H4 (cell line): ENCODE measurements at places on chromosomes 6 and 20.

- peak; percentile 57 for DNase-seq
Observed at GRCh38 chr20:45450097-45450818, 19.3 kb upstream of the WFDC2 start.

DNA sequence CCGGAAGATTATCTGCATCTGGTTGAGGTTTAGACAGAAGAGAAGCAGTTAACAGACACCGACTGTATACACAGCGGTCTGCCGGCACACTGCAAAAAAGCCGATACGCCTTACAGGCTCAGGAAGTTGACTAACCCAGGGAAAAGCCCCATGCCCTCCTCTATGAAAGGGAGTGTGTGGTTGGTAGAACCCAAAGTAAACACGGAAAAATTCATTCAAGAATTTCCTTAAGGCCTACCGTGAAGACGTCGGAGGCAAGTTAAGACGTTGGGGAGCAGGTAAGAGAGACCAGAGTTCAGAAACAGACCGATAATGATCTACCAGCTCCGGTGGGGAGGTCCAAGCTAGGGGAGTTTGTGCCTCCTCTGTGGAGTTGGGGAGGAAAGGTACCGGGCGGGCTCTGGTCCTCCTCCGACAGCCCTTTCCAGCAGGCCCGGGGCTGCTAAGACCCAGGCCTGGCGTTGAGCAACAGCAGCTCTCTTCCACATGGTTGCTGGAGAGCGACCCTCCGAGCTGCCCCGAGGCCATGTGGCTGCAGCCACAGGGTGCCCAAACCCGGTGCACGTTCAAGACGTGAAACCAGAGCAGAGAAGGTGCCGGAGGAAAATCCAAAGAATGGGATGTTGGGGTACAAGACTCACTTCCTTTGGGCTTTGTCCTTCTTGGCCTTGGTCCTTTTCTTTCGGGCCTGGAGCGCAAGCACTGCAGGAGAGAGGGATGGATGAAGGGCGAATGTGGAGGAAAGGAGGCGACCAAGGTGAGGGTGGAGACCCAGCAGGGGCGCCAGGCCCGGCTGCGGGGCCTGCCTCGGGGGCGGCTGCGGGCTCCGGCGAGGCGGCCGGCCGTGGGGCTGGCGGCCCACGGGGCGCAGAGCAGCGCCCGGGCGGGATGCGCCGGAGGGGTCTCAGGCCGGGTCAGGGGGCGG is 809 bp downstream of the SRPK1 start:
- DNase-seq: peak; percentile 25

GRCh38 chr20:11204926-11205768 is 531.3 kb upstream of the JAG1 start:
- peak; percentile 73 for DNase-seq

- DNase-seq: peak; percentile 29
Observed at GRCh38 chr20:51339721-51340450, 202.6 kb downstream of the NFATC2 start.

DNA sequence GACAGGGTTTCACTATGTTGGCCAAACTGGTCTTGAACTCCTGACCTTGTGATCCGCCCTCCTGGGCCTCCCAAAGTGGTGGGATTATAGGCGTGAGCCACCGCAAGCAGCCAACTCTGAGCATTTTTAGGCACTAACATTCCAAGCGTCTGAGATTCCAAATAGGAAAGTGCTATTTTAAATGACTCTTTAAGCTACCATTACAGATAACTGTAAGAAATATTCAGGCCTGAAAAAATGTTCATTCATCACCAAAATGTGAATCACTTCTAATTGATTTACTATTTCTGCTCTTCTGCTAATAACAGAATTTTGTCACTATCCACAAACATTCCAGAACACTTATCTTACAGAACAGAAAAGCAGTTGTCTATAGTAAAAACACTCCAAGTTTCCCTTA is 106.5 kb downstream of the BACH2 start:
- no peak for DNase-seq

DNA sequence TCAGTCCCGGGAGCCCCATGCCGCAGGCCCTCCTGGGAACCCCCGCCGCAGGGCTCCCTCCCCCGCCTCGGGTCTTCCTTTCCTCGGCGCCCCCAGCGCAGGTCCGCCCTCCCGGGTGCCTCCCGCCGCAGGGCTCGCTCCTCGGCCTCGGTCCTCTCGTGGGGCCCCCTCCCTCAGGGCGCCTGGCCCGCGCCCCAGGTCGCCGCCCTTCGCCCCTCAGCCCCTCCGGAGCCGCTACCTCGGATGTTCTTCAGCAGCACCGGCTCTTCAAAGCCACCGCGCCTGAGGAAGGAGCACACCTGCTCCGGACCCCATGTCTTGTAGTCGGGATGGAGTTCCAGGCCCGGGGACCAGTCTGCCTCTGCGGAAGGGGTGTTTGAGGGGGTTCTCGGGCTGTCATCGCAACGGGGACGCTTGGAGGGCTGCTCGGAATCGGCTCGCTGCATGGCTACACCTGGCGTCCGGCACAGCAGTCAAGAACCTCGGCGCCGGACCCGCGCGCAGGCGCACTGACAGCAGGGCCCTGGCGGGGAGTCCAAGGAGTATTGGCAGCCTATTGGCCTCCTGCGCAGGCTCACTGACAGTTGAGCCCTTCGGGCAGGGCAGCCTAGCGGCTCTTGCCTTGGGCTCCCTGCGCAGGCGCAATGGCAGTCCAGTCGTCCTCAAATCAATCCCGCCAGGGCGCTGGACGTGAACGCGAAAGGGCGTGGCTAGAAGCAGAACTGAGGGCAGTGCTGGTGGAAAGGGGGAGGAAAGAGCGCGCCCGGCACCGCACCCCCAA is at the start of gene SAMHD1:
Gene SAMHD1 (minus strand): TSS at position 511 of the 781 bp plus-strand sequence. CDS start 65 bp downstream, at position 446.
- DNase-seq: peak; percentile 97

DNA sequence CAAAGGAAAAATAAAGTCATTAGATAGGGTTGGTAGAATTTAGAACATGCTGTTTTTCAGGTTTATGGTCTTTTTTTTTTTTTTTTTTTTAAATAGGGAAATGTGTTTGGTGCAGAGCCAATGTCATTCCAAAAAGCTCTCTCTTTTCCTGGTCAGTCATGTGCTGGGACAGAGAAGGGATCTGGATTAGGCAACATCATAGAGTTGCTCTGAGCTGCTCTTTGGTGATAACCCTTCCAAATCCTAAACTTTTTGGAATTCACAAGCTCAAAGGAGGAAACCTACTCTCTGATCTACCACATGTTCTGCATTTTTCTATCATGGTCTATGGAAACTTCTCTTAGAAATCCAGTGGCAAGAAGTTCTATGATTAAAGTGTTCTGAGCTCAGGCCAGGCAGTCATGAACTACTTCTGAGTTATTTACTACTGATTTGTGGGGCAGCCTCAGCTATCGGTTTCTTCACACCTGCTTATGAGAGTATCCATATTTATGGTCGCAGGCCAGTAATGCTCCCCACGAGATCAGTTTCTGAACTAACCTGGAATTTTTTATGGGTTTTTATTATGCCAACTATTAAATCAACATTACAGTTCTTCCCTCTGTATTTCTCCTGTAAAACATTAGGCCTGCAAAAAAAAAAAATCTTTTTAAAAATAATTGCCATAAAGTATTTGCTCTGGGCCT is 4.8 kb downstream of the EDN1 start:
- DNase-seq: no peak

GRCh38 chr6:83431545-83432155 is 799 bp upstream of the ME1 start:
- DNase-seq: no peak

GRCh38 chr6:139429580-139430145 is 55.2 kb upstream of the CITED2 start:
- no peak for DNase-seq

DNA sequence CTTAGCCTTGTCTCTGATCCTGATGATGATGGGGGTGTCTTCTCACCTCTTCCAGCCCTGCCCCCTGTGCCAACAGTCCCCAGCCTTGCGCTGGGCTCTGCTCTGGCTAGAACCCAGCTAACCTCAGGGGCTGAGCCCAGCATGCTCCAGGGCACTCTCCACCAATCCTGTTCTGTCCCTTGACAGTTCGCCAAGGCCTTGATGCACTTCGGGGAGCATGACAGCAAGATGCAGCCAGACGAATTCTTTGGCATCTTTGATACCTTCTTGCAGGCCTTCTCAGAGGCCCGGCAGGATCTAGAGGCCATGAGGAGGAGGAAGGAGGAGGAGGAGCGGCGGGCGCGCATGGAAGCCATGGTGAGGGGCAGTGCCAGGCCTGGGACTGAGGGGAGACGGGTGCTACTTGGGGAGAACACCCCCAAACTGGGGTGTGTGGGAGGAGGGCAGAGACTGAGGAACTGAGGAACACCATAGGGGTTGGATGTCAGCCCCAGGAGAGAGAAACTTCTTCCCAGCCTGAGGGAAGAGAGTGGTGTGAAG is 33.1 kb downstream of the MOCS1 start:
- no peak for DNase-seq

DNA sequence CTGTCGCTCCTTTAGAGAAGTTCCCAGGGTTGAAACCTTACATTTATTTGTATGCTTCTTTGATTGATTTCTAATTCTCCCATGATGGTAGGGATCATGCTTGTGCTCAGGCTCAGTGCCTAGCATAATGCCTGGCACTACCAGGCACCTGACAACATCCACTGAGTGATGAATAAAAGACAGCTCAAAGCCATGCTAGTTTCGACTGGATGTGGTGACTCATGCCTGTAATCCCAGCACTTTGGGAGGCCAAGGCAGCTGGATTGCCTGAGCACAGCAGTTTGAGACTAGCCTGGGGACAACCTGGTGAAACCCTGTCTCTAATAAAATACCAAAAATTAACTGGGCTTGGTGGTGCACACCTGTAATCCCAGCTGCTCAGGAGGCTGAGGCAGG is 11.6 kb upstream of the CD164 start:
- no peak for DNase-seq

DNA sequence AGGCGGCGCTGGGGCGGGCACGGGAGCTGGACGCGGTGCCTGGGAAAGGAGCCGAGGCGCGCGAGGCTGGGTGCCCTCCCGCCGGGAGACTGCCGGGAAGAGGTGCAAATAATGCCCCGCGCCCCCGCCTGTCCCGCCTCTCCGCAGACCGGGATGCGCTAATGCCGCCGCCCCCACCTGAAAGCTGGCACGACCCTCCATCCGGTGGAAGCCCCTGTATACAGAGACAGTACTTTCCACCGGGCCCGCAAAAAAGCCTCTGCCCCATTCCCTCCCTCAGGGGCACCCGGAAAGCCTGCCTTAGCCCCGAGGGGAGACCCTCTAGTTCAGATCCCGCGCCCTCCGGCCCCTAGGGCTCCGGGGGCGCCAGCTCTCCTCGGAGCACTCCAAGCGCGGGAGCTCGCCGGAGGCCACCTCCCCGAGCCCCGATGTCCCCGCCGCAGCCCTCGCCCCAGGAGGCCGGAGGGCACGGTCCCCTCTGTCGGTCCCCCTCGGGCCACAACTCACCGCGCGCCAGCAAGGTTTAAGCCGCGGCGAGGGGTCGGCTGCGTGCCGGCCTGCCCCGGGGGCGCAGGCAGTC is 1.2 kb downstream of the GRM4 start:
- DNase-seq: no peak

- DNase-seq: no peak
Observed at GRCh38 chr6:170131351-170131750, 159.5 kb downstream of the DLL1 start.

- DNase-seq: no peak
Observed at GRCh38 chr6:74048387-74048786, 352.4 kb downstream of the CD109 start.
